GM23338 (cell line): ENCODE measurements at places on chromosomes 16 and 17.

- DNase-seq, result no peak
These were observed 11.4 kb downstream of the HOXB1 start for GRCh38 chr17:48519427-48519826.

DNA sequence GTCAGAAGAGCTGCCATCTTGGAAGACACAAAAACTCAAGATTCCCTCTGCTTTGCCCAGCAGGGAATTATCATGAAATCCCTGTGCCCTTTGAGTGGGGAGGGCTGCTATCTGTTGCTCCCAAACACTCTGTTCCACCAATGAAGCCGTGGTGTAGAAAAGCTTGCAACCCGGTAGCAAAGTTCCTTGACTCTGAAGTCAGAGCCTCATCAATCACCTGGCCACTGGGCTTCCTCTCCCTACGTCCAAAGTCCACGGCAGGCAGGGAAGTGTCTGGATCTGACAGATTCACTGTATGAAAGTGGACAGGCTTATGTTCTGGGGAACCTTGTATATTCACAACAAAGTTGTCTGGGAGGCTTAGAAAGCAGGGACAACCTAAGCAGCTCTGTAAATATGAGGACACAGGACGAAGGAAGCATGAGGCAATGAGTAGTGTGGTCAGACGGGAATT lies 343.3 kb downstream of the SLC39A11 start:
- no peak for DNase-seq

DNA sequence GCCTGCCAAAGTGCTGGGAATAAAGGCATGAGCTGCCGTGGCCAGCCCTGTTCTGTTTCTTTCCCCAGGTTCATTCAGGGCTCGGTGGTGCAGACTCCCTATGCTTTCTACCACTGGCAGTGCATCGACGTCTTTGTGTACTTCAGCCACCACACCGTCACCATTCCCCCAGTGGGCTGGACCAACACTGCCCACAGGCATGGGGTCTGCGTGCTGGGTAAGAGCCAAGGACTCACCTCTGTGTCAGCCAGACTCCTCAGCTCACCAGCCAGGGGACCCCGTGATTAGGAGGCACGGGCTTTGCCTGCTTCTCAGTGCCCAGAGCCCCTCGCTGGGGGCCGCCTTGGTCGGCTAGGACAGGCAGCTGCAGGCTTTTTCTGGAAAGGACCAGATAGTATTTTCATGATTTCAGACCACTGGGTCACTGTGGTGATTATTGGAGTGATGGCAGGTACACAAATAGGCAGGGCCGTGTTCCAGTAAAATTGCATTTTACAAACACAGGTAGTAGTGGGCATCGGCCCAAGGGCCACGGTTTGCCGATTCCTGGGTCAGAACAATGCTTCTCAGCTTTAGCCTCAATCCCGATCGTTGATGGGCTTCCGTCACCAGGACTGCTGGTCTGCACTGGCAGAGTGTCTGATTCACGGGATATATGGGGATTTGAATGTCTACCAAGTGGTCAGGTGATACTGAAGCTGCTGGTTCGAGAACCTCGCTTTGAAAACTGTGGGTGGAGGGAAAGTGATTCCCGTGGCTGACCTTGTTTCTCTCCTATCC lies 5.0 kb downstream of the ENGASE start:
- no peak for DNase-seq

GRCh38 chr16:85735225-85735635 lies 15.7 kb downstream of the C16orf74 start:
- no peak for DNase-seq

DNA sequence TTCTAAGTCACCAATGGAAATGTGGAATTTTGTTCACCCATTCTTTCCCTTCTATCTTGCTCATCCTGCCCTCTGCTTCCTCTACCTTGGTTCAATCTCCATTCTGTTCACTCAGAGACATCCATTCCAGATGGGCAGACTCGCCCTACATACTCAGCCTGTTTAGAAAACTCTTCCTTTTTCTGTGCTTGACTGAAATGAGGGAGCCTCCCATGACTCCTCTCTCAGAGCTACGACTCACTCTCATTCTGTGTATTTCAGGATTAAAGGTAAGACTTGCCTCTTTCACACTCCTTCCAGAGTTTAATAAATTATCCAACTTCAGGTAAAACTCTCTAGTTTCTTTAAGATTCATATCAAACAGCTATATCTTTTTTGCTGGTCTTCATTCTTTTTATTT lies 182.8 kb downstream of the HS3ST3A1 start:
- DNase-seq, result no peak

DNA sequence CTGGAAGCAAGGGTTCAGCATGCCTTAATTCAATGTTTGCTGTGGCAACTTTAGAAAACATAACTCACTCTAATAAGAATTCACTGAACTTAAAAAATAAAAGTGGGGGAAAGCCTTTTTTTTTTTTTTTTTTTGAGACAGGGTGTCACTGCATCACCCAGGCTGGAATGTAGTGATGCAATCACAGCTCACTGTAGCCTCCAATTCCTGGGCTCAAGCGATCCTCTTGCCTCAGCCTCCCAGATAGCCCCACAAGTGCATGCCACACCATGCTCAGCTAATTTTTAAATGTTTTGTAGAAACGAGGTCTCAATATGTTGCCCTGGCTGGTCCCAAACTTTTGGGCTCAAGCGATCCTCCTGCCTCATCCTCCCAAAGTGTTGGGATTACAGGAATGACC lies 243.9 kb downstream of the PARN start:
- no peak for DNase-seq

GRCh38 chr16:69013991-69014390 lies 91.5 kb upstream of the HAS3 start:
- no peak for DNase-seq

GRCh38 chr17:81810892-81811704 lies 7.1 kb downstream of the GCGR start:
- no peak for DNase-seq

- peak; percentile 73 for DNase-seq
These were observed 71.0 kb downstream of the RBBP6 start for GRCh38 chr16:24610416-24610755.

DNA sequence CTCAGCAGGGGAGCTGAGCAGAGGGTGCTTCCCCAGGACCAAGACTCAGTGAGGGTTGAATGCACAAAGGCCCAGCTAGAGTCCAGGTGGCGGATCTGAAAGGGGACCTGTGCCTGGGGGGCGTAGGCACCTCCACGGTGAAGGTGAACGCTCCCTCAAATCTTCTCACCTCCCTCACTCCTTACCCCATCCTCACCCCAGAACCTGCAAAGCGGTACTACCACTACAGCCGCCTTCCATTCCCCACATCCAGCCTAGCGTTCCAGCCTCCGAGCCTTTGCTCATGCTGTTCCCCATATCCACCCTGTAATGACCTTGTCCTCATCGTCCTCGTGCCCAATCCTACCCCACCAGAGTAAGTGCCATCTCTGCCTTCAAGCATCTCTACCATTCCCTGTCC lies 30.6 kb downstream of the TRPV3 start:
- DNase-seq, result no peak

GRCh38 chr16:68077866-68078700 lies 7.1 kb upstream of the NFATC3 start:
- no peak for DNase-seq

- no peak for DNase-seq
These were observed at the start of gene CA5A for GRCh38 chr16:87936375-87937230. TSS of gene CA5A (minus strand) at chr16:87936529. CDS start at chr16:87936450, 79 bp downstream.

DNA sequence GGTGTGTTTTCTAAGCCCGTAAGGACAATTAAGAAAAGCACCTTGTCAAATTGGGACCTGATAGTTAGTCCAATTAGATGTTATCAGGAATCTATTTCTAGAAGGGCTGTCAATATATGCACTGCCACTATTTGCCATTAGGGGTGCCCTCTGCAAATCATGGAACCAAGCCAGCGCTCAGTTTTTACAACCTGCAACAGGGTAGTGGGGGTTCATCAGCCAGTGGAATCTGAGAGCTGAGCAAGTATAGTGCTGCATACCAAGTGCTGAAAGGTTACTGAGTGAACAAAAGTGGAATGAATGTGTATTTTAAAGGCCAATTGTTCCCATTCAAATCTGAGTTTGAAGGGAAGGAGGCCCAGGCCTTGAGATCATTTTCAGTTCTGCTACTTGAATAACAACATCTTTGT lies 10.4 kb downstream of the PRR11 start:
- DNase-seq, result peak; percentile 89

GRCh38 chr16:10525214-10525825 lies 55.1 kb downstream of the EMP2 start:
- DNase-seq, result no peak

DNA sequence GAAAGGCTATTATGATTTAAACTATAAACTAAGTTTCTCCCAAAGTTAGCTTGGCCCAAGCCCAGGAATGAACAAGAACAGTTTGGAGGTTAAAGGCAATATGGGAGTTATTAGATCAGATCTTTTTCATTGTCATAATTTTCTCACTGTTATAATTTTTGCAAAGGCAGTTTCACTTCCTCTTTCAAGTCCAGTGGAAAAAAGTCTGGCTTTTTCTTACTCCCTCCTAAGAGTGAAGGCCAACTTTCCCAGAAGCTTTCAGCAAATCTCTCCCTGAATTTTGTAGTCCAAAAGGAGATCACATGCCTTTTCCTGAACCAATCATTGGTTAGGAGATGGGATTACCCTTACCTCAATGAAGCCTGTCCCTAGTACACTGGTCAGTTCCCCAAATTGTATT lies 9.1 kb upstream of the BLMH start:
- DNase-seq, result no peak

DNA sequence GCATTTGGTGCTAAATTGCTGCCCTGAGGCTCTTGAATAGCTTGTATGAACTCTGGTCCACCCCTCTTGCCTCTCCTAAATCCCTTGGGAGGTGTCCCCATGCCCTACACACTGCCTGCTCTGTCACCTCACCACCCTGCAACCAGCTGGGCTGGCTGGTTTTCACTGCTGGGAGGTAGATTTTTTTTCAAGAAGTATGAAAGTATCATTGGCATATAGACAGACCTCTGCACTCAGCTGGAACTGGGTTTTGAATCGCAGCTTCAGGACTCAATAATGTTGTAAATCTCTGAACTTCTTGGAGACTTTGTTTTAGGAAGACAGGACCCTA lies 184.9 kb downstream of the MSI2 start:
- DNase-seq, result no peak

DNA sequence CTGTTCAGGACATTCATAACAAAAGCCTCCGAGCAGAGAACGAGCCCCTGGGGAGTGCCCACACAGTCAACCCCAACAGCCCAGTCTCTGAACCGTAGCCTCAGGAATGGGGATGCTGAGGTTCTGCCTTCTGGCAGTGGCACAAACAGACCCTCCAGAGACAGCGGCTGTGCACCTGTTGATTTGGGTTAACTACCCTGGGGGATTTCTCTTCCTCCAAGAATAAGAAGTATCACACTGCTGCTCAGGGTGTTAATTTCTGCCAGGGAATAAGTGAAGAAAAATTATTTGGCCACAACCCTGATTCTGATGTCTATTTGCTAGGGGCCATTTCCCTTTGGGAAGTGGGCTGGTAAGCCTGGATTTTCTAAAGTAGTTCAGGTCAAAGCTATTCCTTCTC lies 51.0 kb upstream of the PIRT start:
- no peak for DNase-seq

- no peak for DNase-seq
These were observed 7.2 kb downstream of the EARS2 start for GRCh38 chr16:23549938-23550337.

DNA sequence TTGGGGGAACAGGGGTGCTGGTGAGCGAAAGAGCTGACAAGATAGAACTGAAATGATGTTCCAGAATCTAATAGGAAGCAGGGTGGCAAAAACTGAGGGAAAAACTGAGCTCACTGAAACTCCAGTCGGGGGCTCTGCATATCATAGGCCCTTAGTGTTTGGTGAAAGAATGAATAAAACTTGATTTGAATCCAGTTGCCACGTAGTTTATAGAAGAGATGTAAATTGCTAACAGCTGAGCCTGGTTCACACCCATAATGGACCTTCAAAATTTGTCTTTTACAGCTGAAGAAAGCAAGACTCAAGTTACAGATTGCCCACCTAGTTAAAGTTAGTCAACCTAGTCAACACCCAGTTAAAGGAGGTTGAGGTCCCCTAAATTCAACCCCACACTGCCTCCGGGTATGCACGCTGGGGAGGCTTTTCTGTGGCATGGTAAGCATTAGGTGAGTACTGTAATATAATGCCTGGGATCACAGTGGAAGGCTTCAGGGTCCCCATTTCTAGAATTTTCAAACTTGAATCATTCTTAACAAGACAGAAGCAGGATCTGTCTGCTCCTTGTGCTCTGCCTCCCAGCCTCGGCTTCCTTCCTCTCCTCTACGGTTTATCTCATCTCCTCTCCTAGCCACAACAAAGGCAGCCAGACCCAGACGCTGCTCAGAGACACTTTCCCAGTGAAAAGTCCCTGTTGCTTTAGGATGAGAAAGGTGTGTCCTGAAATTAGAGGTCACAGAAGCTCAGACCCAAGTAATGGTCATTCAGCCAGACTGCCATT lies 26.9 kb upstream of the SUPT4H1 start:
- no peak for DNase-seq

GRCh38 chr17:60390925-60391470 lies 935 bp downstream of the USP32 start:
- DNase-seq, result no peak

DNA sequence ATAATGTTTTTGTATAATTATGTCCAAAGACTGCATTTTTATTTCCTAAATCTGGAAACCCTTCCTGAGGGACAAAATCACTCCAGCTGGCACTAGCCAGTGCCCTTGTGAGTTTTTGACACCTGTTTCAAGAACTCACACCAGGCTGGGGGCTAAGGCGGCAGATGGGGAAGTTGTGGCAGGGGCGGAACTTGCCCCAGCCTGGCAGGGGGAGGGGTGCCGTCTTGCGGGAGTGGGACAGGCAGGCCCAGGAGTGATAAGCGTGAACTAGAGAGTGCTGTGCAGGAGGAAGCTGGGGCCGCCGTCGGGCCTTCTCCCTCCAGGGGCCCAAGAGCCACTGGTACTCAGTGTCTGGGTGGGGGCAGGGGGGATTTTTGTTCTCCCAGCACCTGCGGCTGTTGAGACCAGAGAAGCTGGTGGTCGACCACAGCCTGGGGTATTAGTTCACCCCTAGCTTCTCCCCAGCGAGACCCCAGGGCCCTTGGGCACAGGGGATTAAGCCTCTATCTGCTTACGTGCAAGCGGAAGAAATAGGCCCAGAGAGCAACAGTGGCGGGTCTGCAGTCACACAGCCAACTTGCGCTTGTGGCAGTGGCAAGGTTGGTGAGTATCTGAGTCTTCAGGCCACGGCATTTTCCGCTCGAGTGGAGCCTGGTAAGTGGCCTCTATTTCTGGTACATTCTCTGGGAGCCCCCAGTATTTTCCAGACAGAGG lies 40.2 kb upstream of the PLCG2 start:
- no peak for DNase-seq
